ENCODE measurements at places on chromosomes 6 and 20.

- no peak for DNase-seq
These were observed 10.4 kb upstream of the MMP9 start for GRCh38 chr20:45998337-45998736.

GRCh38 chr20:25282034-25282781 is 34.3 kb downstream of the PYGB start:
- no peak for DNase-seq

GRCh38 chr20:1632178-1632577 is 12.4 kb upstream of the SIRPB1 start:
- DNase-seq = no peak

GRCh38 chr6:143197377-143197776 is 136.7 kb downstream of the AIG1 start:
- no peak for DNase-seq

GRCh38 chr6:136647363-136647852 is 97.2 kb upstream of the MAP7 start:
- no peak for DNase-seq

- DNase-seq = no peak
These were observed 210.3 kb upstream of the FERMT1 start for GRCh38 chr20:6333110-6333509.

DNA sequence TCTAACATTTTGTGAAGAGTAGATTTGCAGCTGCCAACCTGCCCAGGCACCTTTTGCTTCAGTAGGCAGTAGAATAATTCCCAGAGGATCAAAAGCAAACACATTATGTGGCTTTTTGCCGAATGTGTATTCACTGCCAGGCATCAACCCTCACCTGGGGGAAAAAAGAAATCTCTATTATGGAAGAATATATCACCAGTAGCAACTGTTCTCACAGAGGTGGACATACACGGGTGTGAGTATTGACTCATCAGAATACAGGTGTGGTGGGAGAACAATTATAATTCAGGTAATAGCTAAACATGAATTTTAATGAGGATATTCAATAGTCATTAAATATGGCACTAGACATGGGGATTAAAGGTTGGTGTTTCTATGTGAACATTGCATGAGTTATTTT is 910.7 kb downstream of the TFAP2A start:
- no peak for DNase-seq

GRCh38 chr20:42134265-42135098 is 516.3 kb upstream of the CHD6 start:
- no peak for DNase-seq

DNA sequence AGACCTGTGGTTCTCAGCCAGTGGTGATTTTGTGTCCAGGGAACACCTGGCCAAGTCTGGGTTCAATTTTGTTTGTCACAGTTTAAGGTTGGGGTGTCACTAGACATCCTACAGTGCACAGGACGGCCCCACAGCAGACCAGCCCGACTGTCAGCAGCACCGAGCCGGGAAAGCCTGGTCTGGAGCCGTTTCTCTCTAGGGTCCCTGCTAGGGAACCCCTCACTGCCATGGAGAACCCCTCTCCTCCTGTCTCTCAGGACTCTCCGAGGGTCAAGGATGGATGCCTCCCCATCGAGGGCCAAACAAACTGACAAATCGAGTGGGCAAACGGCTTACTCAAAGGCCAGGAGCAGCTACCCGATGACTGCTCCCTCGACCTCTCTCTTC is 15.8 kb upstream of the STX16 start:
- DNase-seq = no peak

GRCh38 chr6:127539272-127539671 is 20.1 kb upstream of the MTCL3 start:
- no peak for DNase-seq

DNA sequence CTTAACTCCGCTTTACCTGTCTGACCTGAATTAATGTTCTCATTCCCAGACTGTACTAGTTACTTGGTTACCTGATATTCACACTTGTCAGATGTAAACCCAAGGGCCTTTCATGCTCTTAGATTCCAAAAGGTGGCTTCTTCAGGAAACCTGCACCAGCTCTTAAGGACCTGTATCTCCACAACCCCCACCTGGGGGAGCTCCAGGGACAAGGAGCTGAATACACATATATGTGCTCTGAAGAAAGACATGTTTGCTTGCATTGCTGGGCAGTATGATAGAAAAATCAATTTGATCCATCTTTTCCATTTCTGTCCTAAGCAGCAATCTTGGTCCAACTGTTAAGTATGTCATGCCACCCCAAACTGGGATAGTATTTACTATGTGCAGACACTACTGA is 64.8 kb upstream of the POU3F2 start:
- no peak for DNase-seq

DNA sequence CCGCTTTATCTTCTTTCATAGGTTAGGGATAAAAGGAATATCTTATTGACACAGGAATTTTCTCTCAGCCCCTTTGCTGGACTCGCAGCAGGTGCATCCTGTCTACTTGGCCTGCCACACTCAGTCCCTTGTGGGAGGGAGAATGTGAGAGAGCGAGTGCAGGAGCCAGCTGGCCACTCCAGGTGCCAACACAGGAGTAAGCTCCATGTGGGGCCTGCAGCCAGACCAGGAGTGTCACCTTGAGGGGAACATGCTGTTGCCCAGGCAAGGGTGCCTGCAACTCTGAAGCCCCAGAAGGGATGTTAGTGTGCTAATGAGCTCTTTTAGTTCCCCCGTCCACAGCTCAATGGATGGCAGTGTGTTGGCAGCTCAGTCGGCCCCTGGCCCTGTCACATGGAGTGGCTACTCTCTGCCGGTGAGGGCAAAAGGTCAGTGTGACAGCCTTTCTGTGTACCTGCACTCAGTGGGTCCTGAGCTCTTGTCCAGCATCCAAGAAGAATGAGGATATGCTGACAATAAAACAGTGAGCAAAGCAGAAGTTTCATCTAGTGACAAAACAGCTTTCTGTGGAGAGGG is 57.1 kb downstream of the CRYBG1 start:
- DNase-seq = no peak

GRCh38 chr6:145887969-145888368 is 73.4 kb upstream of the FBXO30 start:
- DNase-seq = no peak

DNA sequence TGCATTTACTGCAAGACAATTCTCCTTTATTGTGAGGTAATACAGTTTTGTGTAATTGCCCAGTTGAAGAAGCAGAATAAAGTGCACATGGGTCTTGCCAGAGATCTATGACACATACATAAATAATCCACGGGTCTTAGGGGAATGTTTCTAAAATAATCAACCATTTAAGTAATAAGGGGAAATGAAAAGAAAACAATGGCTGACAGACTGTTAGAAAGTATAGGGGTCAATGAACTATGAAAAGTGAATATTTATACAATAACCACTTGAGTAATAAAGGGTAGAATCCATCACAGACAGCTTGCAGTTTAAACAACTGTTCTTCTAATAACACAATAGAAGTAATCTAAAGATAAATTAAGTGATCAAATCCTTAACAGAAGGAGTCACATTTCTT is 477.2 kb downstream of the EYS start:
- DNase-seq = no peak

DNA sequence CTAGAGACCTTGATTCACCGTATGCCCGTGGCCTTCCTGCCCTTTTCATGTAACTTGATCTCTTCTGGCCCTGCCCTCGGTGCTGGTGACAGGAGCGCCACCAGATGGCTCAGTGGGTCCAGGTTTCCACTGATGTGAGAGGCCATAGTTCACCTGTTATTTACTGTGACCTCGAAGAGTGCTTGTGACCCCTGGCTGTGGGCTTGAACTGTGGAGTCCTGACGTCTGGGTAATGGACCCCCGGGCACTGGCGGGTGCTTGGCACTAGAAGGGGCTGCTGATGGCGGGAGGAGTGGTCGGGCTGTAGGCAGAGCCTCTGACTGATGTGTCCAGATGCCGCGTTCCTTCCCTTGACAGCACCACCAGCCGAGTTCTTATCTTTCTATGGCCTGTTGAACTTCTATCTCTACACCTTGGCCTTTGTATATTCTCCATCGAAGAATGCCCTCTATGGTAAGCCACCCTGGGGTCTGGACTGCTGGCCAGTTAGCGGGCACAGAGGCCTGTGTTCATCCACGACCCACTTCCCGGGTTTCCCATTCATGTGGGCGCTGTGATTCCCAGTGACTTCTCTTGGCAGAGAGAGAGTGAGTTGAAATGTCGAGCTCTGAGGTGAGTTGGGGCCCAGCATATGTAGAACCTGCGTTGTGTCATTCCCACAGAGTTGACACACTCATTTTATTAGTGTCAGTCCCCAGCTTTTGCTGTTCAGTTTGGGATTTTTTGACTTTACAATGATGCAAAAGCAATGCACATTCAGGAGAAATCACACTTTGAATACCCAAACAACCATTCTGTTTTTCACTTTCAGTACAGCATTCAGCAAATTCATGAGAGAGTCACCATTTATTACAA is 14.9 kb downstream of the DYNLT1 start:
- DNase-seq = peak; percentile 93

DNA sequence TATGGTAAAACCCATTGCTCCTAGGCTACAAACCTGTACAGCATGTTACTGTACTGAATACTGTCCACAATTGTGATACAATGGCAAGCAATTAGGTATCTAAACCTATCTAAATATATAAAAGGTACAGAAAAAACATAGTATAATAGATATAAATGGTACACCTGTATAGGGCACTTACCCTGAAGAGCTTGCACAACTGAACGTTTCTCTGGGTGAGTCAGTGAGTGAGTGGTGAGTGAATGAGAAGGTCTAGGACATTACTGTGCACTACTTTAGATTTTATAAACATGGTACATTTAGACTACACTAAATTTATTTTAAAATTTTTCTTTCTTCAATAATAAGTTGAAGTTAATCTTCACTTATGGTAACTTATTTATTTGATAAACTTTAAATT is 119.9 kb upstream of the CEP85L start:
- DNase-seq = no peak

GRCh38 chr20:57950764-57951485 is 241.1 kb upstream of the PMEPA1 start:
- DNase-seq = no peak

GRCh38 chr6:110043366-110043994 is 65.4 kb downstream of the GPR6 start:
- DNase-seq = no peak

DNA sequence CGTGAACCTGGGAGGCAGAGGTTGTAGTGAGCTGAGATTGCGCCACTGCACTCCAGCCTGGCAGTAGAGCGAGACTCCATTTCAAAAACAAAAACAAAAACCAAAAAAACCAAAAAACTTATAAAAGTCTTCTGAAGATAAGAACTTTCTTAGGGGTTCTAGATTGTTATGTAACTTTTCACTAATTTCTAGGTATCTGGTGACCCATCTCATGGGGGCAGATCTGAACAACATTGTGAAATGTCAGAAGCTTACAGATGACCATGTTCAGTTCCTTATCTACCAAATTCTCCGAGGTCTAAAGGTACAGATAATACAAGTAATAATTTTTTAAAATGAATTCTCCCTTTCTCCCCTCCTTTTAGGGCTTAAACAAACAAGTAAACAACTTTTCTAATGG is 45.1 kb downstream of the MAPK14 start:
- no peak for DNase-seq

- no peak for DNase-seq
These were observed 6.3 kb upstream of the WFDC13 start for GRCh38 chr20:45695496-45695895.

GRCh38 chr6:110828396-110828795 is 13.1 kb upstream of the CDK19 start:
- no peak for DNase-seq

DNA sequence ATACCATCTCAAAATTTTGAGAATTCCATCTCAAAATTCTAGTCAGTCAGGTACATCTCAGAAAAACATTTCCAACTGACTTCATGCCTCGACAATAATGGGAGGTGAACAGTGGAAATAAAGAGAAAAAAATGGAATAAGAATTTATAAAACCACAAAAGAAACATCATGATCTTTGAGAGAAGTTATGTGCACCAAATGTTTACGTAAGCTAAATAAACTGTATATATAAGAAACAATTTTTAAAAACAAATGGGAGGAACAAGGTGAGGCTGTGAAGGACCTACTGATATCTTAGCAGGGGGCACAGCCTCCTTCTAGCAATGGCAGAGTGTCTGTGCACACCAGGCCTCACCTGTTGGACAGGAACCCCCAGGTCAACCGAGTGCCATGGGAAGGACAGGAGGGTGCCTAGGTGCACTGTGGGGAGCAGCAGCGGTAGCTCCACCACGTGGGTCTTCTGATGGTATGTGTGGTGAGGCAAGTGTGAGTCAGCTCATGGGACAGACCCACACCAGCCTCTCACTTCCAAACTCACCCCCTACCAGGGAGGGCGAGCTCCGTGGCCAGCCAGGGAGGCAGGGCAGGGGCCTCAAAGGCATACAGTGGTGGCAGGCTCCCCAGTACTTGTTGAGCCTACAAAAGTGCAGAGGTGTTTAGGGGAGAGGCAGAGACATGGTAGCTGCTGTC is 23.2 kb downstream of the DIDO1 start:
- no peak for DNase-seq

DNA sequence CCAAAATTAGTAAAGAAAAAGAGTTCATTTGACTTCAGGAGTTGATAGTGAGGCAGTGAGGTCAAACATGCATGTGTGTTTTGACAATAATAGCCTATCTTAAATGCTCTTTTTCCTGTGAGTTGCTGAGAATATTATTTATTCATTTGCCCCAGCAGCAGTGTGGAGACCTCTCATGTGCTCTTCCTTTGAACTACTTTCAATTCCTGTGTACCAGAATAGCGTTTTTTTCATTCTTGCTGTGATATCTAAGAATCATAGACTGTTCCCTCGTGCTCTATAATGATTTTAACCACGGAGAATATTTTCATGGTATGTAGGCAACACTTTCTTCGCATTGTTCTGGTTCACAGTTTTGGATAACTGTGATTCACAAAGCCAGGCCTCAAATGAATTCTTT is 5.2 kb downstream of the CDYL start:
- no peak for DNase-seq

GRCh38 chr6:27503436-27504030 is 30.6 kb upstream of the ZNF184 start:
- DNase-seq = no peak

DNA sequence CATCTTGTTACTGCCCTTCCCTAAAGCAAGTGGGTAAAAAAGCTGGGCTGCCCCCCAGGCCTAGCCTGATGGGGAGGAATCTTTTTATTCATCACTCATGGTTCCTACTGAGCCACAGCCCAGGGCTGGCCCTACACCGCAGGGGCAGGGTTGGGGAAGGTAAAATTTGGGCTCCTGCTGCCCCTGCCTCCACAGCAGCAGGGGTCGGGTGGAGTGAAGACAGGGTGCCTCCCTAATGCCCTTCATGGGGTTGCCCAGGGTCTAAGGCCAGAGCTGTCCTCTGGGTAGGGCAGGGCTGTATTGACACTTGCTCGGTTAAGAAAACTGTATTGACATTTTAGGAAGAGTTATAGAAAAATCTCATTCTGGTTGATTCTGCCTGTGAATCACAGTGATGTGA is 8.9 kb upstream of the PSMG4 start:
- no peak for DNase-seq

GRCh38 chr6:20154753-20155152 is 57.5 kb downstream of the MBOAT1 start:
- DNase-seq = no peak

GRCh38 chr20:19415786-19416185 is 203.3 kb downstream of the SLC24A3 start:
- no peak for DNase-seq

- no peak for DNase-seq
These were observed 97.8 kb downstream of the NKAIN2 start for GRCh38 chr6:123901436-123901835.

- DNase-seq = no peak
These were observed 121.3 kb downstream of the TCP11 start for GRCh38 chr6:35019831-35020230.

- no peak for DNase-seq
These were observed 13.6 kb downstream of the COL9A1 start for GRCh38 chr6:70289299-70289698.

Measured in vagina (tissue), 2 donors.